Putamen (tissue), 1 donor: ENCODE measurements at places on chromosomes 7 and 10.
A peak's percentile ranks its signal among the peaks of the same experiment; 100 is the strongest.

DNA sequence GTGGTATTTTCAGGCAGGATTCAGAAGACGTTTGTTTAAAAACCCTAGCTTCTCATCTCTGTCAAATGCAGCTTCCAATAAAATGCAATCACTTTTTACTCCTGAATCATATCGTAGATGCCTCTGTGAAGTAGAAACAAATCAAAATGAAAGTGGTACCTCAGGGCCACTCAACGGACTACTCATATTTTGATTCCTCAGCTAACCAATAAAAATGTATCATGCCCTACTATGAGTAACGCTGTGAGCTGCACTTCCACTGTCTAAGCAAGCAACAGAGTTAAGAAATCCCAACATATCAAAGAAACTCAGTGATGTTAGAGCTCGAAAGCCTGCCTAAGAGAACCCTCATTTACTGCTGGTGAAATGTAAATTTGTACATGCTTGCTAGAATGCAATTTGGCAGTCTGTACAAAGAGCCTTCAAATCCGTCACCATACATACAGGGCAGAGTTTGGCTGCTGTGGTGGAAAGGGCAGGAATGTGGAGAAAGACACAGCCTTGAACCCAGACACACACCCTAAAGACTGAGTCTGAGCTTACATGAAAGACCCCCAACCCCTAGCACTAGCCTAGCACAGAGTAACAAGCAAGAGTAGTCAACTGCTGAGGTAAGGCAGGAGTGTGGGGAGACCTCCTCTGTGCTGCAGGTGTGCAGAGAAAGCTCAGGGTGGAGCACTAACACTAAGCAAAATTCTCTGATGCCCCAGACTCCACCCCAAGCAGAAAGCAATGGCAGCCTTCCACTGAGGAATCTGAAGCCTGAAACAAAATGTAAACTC lies 151.5 kb downstream of the ANK3 start:
- peak; percentile 36 for DNase-seq

DNA sequence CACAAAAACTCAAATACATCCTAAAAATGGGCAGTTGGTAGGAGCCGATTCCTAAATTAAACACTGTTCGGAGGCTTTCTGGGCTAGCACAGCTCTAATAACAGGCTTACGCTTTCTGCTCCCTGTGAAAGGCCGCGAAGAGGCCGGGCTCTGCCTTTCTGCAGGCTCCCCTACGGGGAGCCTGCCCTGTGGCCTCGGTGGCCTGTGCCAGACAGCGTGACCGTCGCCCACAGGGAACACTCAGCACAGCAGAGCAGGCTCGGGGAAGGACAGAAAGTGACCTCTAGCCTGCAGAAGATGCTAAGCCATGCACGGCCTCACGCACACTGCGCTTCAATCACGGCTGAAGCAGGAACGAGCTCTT lies 64.2 kb downstream of the DIP2C start:
- no peak for DNase-seq

DNA sequence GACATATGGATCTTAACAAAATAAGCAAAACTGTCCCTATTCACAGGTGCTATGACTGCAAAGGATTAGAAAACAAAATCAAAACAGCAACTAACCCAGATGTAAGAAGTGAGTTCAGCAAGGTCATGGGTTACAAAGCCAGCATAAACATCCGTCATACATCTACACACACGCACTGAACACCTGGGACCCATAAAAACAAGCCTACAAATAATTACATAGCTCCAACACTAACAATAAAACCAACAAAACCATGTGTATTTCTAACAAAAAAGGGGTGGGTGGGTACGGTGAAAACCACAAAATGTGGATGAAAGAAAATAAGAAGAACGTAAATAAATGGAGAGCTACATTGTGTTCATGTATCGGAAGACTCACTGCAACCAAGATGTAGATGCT lies 256.8 kb downstream of the ELFN1 start:
- DNase-seq, result no peak

GRCh38 chr10:29479081-29479925 lies 155.5 kb downstream of the SVIL start:
- DNase-seq, result no peak

GRCh38 chr10:51903675-51904074 lies 204.3 kb upstream of the CSTF2T start:
- DNase-seq, result no peak

DNA sequence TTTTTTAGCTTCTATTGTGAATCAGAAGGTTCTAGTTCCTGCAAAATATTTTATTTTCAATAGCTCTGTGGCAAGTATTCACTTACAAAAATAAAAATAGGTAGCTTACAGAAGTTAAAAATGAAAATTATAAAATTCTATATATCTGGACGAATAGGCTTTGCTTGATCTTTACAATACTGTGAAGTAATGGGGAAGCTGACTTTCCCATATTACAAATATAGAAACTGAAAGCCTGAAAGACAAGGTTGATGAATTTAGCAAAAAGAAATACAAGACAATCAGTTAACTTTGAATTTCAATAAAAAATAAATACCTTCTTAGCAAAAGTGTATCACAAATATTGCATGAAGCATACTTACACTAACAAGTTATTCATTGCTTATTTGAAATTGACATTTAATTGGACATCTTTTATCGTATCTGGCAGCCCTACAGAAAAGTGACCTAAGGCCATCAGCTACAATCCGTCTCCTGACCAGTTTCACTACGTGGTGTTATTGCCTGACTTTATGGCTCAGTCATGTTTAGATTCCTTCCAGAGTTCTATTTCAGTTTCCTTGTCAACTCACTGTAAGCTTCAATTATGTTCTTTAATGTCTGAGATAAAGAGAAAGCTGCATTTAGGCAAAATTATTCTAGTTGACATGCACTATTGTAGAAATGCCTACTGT lies 310.5 kb upstream of the HGF start:
- DNase-seq, result no peak

DNA sequence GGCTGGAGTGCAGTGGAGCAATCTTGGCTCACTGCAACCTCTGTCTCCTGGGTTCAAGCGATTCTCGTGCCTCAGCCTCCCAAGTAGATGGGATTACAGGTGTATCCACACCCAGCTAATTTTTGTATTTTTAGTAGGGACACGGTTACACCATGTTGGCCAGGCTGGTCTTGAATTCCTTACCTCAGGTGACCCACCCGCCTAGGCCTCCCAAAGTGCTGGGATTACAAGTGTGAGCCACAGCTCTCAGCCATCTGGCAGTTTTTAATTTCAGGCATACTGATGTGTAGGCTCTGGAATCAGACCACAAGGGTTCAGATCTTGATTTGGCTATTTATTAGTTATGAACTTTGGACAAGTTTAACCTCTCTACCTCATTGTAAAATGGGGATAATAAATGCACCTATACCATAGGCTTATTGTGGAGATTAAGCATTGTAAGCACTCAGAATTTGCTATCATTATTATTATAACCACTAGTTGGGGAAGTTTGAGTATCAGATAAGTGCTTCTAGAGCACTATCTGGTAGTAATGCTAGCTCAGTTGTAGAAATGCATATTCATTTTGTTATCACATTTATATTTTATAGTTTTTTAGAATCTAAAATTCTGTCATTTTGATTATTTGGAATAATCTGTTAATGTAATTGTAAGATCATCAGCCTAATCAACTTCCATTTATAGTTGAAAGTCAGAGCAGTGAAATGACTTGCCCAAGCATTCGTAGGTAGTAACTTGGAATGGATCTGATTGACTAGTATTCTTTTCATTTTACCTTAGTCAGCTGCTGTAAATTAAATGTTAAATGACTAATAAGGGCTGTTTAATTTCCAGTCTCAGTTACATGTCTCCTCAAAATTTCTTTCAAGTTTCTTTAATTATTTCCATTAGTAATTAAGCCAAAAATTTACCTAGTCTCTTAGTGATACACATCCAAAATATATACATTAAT lies 22.5 kb downstream of the KMT2E start:
- no peak for DNase-seq

GRCh38 chr10:22319547-22319979 lies 1.3 kb upstream of the BMI1 start:
- no peak for DNase-seq

- DNase-seq, result no peak
These were observed 24.2 kb downstream of the CRTAC1 start for GRCh38 chr10:98006266-98006665.

DNA sequence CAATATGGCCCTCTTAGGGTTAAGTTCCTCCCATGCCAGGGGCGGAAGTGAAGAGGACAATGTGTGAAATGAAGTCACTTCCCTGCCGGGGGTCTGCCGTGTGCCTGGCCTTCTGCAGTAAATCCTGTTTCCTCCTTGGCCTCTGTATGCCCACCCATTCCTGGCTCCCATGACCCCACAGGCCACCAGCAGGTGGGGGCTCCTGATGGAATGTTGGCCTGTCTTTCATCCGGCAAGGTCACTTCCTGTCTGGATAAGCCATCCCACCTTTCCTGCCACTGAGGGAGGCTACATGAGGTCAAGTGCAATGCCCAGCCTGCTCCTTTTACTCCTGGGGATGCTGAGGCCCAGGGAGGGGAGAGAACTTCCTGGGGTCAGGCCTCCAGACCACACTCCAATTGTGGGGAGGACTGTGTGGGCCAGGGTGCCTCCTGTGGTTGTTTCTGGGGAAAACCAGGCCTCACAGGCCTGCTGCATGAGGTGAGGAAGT lies 22.3 kb downstream of the PALD1 start:
- DNase-seq, result no peak
